ENCODE measurements at places on chromosomes 2 and 18.

DNA sequence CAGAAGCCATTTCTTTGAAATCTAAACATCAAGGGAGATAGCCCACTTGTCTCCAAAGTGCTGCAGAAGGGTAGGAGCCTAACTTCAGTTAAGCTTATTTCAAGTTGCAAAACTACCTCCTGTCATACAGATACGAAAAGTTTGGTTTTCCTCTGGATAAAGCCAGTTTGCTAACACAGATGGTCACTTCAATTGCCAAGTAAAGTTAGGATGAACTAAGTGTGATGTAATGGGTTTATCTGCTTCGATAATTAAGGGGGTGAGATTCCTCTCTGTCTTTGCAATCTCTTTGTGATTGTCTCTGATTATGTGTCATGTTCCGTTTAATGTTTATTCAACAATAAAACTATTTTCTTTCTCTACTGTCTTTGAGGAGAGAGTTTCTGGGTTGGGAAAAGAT, 156.4 kb downstream of the SLC39A10 start:
- no peaks in the 10 kb centered on the region for H3K4me1 ChIP-seq
- H3K36me3 ChIP-seq, result no peaks in the 10 kb centered on the region
- H3K4me3 ChIP-seq, result no peak overlapping the region

GRCh38 chr2:231323316-231323715, 72.2 kb upstream of the B3GNT7 start:
- peaks cover 4% of the 10 kb centered on the region for H3K27me3 ChIP-seq
- H3K36me3 ChIP-seq, result peaks cover 1% of the 10 kb centered on the region
- no peak overlapping the region for H3K4me3 ChIP-seq

- peaks cover 4% of the 10 kb centered on the region for H3K36me3 ChIP-seq
- peak overlapping the region; percentile 48 for H3K27ac ChIP-seq
- H3K4me3 ChIP-seq, result peak overlapping the region; percentile 19
- peaks cover 5% of the 10 kb centered on the region for H3K27me3 ChIP-seq
- H3K4me1 ChIP-seq, result peaks cover 7% of the 10 kb centered on the region
These were observed 215.4 kb upstream of the HNRNPA3 start for GRCh38 chr2:176997074-176997791.

- no peaks in the 10 kb centered on the region for H3K36me3 ChIP-seq
- no peaks in the 10 kb centered on the region for H3K27me3 ChIP-seq
- no peaks in the 10 kb centered on the region for H3K4me1 ChIP-seq
- no peak overlapping the region for H3K4me3 ChIP-seq
- no peak for DNase-seq
- H3K27ac ChIP-seq, result no peak overlapping the region
These were observed 22.9 kb downstream of the ACVR1 start for GRCh38 chr2:157853211-157853610.

DNA sequence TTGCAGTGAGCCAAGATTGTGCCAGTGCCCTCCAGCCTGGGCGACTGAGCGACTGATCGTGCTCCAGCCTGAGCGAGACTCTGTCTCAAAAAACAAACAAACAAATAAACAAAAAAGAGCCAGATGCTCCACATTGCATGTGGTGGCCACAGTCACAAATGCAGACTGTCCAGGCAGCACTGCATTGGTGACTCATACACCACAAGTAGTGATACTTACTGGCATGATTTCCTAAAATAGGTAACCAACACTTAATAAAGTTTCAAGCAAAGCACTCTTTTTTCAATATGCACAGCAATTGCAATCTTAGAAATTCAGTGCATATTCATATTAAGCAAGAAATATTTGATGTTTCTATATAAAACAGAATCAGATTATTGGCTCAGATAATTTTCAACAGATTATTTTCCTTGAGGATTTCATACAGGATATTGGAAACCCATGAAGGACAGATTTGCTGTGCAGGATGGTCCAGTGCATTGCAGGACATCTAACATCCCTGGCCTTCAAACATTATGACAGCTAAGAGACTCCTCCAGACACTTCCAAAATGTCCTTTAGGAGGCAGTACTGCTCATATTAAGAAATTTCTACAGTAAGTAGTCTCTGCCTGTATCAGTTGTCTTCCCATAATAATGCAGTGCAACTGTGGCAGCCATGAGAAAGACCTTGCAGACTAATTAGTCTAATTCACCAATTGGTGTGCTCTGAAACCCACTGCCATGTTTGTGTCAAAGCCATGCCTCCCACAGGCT, 10.5 kb upstream of the SLC1A4 start:
- peaks cover 3% of the 10 kb centered on the region for H3K27me3 ChIP-seq
- H3K4me1 ChIP-seq, result peaks cover 8% of the 10 kb centered on the region
- DNase-seq, result no peak
- no peaks in the 10 kb centered on the region for H3K36me3 ChIP-seq
- no peak overlapping the region for H3K27ac ChIP-seq

GRCh38 chr2:65536596-65536995, 104.2 kb upstream of the SPRED2 start:
- H3K27me3 ChIP-seq, result peaks cover 3% of the 10 kb centered on the region
- no peak overlapping the region for H3K4me3 ChIP-seq
- H3K27ac ChIP-seq, result no peak overlapping the region
- H3K4me1 ChIP-seq, result no peaks in the 10 kb centered on the region

GRCh38 chr18:683531-683930, 26.1 kb downstream of the TYMS start:
- H3K4me1 ChIP-seq, result peaks cover 9% of the 10 kb centered on the region
- H3K27ac ChIP-seq, result no peak overlapping the region
- peaks cover 9% of the 10 kb centered on the region for H3K36me3 ChIP-seq
- no peak for DNase-seq

GRCh38 chr2:74021407-74021755, 36.7 kb downstream of the TET3 start:
- H3K4me1 ChIP-seq, result peaks cover 37% of the 10 kb centered on the region
- no peaks in the 10 kb centered on the region for H3K27me3 ChIP-seq
- no peak overlapping the region for H3K4me3 ChIP-seq
- no peaks in the 10 kb centered on the region for H3K36me3 ChIP-seq

DNA sequence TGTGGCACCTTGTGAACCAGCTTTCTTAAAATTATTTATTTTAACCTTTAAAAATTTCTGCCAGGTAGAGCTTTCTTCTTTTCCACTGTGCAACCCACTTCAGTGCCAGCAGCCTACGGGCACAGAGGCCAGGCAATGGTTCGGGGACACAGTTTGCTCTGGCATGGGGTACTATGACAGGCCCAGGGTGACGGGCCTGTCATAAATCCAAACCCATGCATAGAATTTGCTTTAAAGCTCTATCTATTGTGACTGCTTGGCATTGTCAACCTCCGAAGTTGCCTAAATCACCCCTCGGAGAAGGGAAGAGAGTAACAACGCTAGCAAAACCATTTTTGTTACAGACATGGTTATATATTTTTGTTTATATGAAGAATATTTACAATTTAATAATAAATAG, 1.5 kb downstream of the ODC1 start:
- no peak for DNase-seq
- H3K4me3 ChIP-seq, result peak overlapping the region; percentile 84
- H3K4me1 ChIP-seq, result peaks cover 12% of the 10 kb centered on the region
- peaks cover 31% of the 10 kb centered on the region for H3K36me3 ChIP-seq
- H3K27me3 ChIP-seq, result no peaks in the 10 kb centered on the region

GRCh38 chr2:219475278-219475677, 23.4 kb upstream of the GMPPA start:
- DNase-seq, result no peak
- H3K4me1 ChIP-seq, result peaks cover 5% of the 10 kb centered on the region
- H3K27ac ChIP-seq, result no peak overlapping the region
- H3K4me3 ChIP-seq, result no peak overlapping the region
- H3K27me3 ChIP-seq, result peaks cover 8% of the 10 kb centered on the region
- H3K36me3 ChIP-seq, result no peaks in the 10 kb centered on the region

DNA sequence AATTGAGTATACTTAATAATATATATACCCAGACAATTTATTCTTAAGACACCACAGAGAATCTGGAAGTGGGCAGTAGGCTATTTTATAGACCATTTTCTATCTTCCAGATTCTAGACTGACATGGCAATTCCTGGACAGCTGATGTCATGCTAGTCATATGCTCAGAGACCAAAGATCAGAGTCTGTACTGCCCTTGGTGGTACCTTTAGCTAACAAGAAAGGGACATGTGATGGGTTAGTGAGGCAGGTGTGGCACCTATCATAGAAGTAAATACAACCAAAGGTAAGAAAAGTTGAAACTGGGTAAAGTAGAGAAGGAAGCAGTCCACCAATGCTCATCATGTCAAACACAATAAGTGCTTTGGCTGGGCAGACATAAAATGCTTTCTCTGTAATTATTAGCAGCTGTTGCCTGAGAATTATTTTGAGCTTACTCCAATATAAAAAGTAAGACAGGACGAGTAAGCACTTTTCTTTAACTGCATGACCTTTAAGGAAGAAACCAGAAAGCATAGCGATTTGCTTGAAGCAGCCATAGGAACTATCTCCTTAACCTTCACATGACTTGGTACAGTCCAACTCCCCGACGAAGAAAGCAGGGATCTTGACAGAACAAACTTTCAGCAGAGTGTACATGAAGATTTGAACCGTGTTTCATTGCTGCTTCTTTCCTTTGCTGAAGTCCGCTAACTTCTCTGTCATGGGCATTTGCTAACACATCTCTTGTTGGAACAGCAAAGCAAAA, 47.1 kb downstream of the SLC40A1 start:
- H3K36me3 ChIP-seq, result no peaks in the 10 kb centered on the region
- H3K4me1 ChIP-seq, result no peaks in the 10 kb centered on the region

DNA sequence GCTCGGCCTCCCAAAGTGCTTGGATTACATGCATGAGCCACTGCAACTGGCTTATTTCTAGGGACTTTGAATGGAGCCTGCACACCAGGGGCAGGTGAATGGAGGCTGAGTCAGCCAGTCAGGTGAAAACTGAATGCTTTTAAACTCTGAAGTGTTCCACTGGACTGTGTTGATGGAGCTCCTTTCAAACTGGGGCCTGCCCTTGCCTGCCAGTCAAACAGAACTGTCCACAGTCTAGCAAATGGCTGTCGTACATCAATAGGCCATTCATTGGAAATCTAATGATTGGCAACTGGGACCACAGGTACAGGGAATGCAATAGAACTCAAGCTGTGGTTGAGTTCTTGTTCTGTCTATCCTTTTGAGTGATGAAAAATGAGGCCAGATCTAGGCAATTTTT, 966 bp upstream of the NOSTRIN start:
- H3K27ac ChIP-seq, result no peak overlapping the region
- DNase-seq, result no peak
- no peaks in the 10 kb centered on the region for H3K27me3 ChIP-seq
- H3K4me3 ChIP-seq, result no peak overlapping the region
- no peaks in the 10 kb centered on the region for H3K4me1 ChIP-seq

- DNase-seq, result no peak
- H3K27ac ChIP-seq, result no peak overlapping the region
- H3K4me3 ChIP-seq, result no peak overlapping the region
- no peaks in the 10 kb centered on the region for H3K4me1 ChIP-seq
- H3K36me3 ChIP-seq, result no peaks in the 10 kb centered on the region
- peaks cover 17% of the 10 kb centered on the region for H3K27me3 ChIP-seq
These were observed 221.3 kb downstream of the FHOD3 start for GRCh38 chr18:36518839-36519238.

All from natural killer cell treated with Interleukin-12 subunit alpha and Interleukin-12 subunit beta and Interleukin-15 and Interleukin-18, amount 100 ng/mL, for 72 hours (primary cell).